ENCODE measurements at places on chromosomes 13 and 19.

DNA sequence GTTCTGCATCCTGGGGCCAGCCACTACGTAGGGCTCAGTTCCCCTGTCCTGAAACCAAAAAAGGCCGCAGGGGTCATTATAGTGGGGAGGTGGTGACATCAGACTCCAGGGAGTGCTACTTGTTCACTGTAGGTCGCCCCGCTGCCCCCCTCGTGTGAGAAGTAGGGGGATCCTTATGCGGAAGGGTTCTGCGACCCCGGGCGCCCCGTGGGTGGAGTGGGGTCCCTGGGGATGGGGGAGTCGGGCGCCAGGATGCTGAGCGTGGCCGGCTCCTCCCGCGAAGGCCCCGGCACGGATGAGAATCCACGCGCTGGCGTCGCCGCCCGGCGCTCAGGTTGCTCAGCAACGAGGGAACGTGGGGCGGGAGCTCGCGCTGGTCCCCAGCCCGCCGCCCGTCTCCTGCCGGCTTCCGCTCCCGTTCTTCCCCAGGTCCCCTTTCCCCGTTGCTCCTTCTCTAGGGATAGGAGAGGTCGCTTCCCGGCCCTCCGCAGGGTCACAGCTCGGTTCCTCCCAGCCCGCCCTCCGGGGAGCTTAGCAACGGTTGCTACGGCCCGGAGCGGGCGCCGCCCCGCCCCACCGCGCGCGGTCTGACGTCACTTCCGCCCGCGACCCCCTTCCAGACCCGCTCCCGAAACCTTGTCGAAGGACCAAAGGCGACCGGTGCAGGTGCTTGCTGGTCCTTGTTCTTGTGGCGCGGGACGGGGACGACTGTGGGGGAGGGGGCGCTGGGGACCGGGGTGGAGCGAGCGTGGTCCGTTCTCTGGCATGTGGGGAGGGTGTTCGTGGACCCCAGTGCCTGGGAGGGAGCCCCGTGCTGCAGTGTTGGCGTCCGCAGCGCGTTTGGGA is at the start of gene NAT14:
Gene NAT14 (plus strand): TSS at position 596 of the 846 bp plus-strand sequence. CDS start 521 bp downstream, outside the sequence.
- DNase-seq: no peak

DNA sequence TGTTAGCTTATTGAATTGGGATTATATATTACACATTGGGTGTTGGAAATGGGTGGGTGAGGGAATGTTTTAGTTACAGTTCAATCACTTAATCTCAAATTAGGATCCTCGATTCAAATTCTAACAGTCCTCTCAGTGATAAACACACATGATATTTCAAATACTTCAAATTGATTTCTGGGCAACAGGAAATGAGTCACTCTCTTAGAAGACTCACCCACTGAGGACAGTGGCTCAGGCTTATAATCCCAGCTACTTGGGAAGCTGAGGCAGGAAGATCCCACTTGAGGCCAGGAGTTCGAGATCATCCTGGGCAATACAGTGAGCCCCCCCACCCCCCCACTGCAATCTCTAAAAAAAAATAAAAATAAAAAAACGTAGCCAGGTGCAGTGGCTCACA is 435.3 kb downstream of the KLF12 start:
- DNase-seq: no peak

DNA sequence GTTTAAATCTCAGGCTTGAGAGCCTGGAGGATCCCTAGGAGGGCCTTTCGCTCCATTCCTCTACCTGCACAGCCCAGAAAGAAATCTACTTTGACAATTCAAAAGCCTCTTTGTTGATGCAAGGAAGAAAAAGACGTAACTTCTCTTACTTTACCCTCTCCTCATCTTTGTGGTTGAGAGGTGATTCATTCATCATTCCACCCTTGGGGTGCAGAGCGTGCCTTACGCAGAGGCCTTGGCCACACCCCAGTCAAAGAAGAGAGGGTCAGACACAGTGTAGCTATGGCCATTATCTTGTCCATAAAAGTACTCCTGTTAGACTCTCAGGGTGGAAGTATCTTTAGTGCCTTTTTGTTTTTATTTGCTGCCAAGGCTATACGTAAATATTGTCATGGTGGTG is 184.0 kb downstream of the IRS2 start:
- DNase-seq: no peak

- DNase-seq: no peak
Observed at GRCh38 chr19:11781295-11782057, 14.7 kb downstream of the ZNF441 start.

- DNase-seq: no peak
Observed at GRCh38 chr19:28324275-28325060, 888.5 kb downstream of the UQCRFS1 start.

- DNase-seq: no peak
Observed at GRCh38 chr13:28659621-28659970, 666 bp downstream of the POMP start.

DNA sequence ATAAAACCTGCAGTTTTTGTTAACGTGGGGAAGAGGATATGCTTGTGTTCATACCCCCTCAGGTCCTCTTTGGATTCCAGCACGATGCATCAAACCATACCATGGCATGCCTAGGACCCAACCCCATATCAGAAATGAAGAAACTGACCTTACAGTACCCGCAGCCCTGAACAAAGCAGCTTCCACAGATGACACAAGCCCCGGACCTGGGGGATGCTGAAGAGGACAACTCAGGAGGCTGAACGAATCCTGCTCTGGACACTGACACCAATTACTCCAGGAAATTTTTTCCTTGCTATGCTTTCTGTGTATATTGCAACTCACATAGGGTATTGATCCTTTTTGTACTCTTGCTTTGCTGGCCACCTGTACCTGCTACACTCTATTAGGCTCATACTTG is 129.6 kb downstream of the ZNF675 start:
- DNase-seq: no peak

- no peak for DNase-seq
Observed at GRCh38 chr13:32783067-32783466, 196.8 kb downstream of the PDS5B start.
